Activated naive CD4-positive, alpha-beta T cell (primary cell): ENCODE measurements at places on chromosomes 1 and 21.

- no peak for DNase-seq
Measured at GRCh38 chr1:176193023-176193422, 14.1 kb downstream of the COP1 start.

DNA sequence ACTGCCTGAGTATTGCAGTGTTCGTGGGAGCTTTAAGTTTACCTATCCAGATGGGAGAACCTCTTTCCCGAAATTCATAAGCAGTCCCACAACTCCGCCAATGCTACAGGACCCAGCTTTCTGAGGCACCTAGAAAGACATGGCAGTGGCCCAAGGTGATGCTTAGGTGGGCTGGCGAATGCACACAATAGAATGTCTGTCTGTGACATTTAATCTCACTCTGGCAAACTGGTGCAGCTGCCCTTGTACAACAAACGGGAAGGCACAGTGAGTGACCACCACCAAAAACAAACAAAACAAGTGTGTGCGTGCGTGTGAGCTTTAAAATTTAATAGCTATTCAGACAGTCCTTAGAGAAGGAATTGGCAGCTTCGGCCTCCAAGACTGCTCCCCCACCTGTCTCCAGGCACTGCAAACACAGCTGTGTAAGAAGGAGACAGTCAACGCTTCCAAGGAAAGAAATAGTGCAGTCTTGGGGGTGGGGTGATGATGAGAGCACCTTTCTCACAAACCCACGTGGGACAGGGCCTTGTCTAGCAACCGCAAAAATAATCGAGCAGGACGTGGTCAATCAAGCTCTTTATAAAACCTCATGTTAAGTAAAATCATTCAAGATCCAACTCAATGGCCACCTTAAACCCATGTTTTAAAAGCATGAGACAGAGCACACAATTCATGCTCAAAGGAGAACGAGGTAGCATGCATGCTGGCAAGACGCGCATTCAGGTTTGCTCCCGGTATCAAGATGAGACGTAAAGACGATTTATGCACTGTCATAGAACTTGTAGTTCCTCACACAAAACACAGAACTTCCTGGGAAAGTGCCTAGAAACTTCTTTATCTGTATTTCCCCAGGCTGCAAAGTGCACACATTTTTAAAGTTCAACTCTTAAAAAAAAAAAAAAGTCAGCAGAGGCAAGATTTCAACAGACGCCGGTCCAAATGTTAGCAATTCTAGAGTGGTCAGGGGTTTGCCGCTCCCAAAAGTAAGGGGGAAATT lies 84.1 kb downstream of the TM2D1 start:
- DNase-seq = no peak

DNA sequence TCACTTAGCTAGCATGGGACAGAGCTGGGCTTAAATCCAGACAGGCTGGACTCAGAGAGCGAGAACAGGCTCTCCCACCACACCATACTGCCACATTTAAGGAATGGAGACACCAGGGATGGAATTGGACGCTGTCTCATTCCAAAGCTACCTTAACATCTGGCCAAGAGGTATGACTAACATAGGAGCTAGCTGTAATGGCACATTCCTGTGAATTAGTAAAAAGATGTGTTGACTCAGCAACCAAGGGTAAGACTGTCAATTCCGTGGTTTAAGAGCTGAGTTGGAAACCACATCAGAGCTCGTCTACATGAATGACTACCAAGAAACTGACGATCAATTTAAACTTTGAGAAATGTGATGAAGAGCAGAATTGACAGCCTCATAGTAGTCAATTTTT lies 8.3 kb upstream of the TNFRSF9 start:
- no peak for DNase-seq

DNA sequence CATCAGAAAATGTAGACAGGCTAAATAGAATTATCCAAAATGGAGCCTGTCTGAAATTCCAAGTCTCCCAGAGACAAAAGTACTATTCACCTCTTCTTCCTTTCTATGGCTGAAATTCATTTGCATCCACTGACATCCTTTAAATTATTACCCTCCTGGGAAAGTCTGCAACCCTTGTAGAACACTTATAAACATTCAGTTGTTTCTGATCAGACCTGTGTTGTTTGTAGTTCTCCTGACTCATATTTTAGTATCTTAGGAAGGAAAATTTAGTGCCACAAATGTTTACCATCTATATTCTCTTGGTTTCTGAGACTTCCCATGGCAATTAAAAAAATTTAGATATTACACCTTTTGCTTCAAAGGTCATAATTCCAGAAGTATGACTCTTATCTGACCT lies 69.6 kb upstream of the C1orf105 start:
- no peak for DNase-seq

DNA sequence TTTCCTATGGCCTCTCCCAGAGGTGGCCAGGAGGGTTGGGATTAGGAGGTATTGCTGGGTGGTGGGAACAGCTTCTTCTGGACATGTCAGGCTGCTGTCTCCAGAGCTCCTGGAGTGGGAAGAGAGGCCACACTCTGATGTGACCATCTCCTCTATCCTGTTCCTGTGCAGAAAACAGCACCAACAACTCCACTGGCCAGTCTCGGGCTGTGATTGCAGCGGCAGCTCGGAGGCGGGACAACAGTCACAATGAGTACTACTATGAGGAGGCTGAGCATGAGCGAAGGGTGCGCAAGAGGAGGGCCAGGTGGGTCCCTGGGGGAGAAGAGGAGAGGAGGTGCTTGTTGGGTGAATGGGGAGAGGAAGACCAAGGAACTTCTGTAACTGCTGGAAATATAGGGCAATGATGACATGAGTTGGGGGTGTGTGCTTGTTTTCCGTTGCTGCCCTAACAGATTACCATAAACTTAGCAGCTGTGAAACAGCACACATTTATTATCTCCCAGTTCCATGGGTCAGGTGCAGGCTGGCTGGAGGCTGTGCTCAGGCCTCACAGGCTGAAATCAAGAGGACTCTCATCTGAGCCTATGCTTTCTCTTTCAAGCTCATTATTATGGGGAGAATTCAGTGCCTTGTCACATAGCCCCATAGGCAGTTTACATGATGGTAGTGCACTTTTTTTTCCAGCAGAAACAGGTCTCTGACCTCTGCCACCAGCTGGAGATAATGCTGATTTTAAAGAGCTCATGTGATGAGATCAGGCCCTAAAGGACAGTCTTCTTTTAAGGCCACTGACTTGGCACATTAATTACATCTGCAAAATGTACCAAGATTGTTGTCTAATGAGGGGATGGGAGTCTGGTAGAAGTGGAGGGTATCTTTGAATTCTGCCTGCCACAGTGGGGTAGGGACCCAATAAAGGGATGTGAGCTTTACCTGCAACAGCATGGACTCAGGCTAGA lies 20.8 kb downstream of the VANGL2 start:
- DNase-seq = no peak

DNA sequence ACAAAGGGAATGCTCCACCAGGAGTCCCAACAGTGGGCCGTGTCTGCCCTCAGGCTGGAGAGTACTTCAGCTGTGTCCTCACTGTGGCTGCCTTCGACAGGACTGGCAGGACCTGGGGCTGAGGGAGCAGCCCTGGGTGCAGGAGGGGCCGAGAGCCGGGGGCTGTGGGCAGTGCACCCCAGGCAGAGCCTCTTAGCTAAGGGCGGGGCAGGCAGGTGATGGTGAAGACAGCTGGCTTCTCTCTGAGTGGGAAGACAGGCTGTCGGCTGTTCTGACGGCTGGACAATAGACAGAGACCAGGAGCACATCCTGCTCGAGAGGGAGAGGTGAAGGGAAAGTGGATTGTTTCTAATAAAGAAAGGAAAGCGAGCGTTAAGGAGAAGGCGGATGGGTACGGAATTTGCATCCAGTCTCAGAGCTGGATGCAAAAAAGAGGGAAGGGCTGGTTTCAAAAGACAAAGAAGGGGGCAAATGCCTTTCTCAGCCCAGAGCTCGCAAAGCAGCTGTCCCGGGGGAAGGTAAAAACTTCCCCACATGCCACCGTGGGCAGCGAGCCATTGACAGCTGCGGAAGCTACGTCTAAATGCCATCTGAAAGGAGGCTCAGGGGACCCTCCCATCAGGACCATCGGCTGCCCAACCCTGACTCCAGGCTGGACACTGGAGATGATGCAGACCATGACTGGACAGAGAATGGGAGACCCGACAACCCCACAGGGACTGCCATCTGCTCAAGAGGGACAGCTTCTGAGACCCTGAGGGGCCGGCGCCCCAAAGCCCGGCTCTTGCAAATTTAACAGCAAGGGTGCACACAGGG lies 92.0 kb downstream of the STUM start:
- DNase-seq = no peak

- no peak for DNase-seq
Measured at GRCh38 chr1:234531151-234531635, 52.2 kb upstream of the TARBP1 start.

DNA sequence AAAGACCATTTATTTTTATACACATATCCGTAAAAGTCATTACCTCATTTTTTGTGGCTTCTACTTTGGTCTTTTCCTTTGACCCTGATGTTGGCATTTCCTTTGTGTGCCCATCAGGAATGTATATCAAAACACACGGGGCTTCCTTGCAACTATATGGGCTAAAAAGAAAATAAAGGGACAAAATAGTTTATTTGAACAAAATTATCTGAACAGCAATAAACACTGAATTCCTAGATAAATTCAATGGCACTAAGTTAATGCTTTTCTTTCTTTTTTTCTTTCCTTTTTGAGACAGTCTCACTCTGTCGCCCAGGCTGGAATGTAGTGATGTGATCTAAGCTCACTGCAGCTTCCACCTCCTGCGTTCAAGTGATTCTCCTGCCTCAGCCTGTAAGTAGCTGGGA lies 45.2 kb downstream of the EPRS1 start:
- no peak for DNase-seq

- no peak for DNase-seq
Measured at GRCh38 chr1:32047701-32048100, 25.0 kb upstream of the TMEM39B start.

- DNase-seq = no peak
Measured at GRCh38 chr1:116538544-116538943, 32.3 kb downstream of the CD58 start.

DNA sequence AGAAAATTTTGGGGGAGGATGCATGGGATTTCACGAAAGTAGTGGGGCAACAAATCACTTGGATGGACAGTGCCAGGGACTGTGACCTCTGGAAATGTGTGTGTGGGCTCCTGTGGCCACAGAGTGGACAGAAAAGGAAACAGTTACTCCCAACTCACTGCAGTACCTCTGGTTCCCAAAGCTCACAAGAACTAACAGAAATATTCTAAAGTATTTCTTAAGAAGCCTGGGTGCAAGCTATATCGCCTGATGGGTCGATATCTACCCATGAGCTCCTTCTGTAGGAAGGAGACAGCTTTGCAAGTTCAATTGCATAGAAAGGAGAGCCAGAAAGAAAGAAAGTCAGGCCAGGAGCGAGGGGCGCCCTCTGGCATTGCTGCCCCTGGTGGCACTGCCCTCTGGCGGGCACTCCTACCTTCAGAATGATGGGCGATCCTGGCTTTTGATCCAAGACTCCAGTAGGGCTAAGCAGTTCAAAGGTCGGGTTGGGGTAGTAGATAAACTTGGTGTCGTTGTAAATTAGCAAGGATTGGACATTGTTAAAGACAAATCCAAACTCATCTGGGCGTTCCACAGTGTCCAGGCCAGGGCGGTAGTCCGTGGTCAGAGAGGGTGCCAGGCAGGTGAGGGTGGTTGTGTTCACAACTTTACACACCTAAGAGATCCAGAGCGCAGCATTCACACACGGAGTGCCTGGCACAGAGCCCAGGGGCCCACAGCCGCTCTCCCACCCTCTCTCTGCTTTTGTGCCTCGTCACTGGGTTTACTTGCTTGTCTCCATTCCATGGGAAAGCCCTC lies 134.7 kb upstream of the CD34 start:
- no peak for DNase-seq
